ENCODE measurements at places on chromosomes 1 and 21. TPM values are rescaled to one million over a fixed set of nuclear protein-coding genes. Genes with fewer than 3 reads are reported as not detected.

CD244 gene
- total RNA-seq = not detected

PEX10 gene
- total RNA-seq = 10.0 TPM

CRNN gene
- not detected for total RNA-seq

OR2T27 gene
- not detected for total RNA-seq

OR2L5 gene
- not detected for total RNA-seq

OR6K3 gene
- total RNA-seq = not detected

MYOM3 gene
- total RNA-seq = not detected

- ATAC-seq = no peak
Measured at GRCh38 chr1:79388694-79389361, 382.3 kb upstream of the ADGRL4 start.

DNA sequence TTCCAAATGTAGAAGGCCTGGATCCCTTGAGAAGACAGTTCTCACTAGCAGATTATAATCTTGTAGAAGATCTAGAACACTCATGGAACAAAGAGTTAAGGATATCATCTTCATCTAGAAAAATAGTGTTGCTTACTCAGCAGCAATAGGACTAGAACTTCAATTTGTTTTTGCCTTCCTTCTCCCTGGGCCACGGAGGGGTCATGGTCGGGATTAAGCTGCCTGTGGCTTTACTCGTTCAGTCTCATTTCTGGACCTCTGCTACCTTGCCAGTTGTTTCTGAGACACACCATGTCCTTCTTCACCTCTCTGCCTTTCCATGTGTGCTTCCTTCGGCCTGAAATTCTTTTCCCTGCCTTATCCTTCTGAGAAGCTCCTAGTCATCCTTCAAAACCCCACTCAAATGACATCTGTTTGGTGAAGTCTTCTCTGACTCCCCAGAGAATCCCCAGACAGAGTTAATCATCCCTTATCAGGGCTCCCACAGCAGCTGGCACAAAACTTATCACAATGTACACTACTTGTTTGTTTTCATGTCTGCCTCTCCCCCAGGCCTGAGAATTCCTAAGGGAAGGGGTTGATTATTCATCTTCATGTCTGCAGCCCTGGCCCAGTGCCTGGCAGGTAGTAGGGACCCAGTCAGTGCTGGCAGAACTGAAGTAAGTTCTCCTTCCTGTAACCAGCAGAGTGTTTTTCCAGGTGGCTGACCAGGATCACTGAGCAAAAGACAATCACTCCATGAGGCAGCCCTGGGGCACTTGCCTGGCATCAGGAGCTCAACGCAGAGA, 15.5 kb upstream of the SNX27 start:
- ATAC-seq = no peak

DNA sequence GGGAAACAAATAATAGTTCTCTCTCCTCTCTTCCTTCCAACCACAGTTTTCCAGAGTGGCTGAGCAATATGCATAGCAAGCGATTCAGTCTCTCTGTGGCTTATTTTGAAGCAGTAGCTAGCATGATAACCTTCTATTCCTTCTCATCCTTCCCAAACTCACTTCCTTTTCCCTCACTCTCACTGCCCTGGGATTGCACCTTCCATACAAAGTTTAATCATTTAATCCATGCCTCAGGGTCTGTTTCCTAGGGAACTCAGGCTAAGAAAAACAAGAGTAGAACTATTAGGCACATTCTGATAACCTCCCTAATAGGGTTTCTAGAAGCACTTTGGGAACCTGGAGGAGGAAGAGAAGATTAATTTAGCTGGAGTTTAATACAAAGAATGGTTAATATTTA, 97.7 kb upstream of the S1PR1 start:
- ATAC-seq = no peak

GRCh38 chr1:228194921-228195812, 12.7 kb upstream of the OBSCN start:
- no peak for ATAC-seq

- no peak for ATAC-seq
Measured at GRCh38 chr1:115437196-115437595, 99.1 kb upstream of the NGF start.

GRCh38 chr1:74328851-74329250, 93.7 kb downstream of the TNNI3K start:
- no peak for ATAC-seq

- ATAC-seq = no peak
Measured at GRCh38 chr1:41354956-41355355, 6.3 kb upstream of the FOXO6 start.

Measured in activated T-helper 17 cell treated with anti-CD3 and anti-CD28 coated beads, Interleukin-2, amount 50 U/mL, for 72 hours (primary cell).